Inflammatory macrophage (primary cell): ENCODE measurements at places on chromosomes 2 and 18.

DNA sequence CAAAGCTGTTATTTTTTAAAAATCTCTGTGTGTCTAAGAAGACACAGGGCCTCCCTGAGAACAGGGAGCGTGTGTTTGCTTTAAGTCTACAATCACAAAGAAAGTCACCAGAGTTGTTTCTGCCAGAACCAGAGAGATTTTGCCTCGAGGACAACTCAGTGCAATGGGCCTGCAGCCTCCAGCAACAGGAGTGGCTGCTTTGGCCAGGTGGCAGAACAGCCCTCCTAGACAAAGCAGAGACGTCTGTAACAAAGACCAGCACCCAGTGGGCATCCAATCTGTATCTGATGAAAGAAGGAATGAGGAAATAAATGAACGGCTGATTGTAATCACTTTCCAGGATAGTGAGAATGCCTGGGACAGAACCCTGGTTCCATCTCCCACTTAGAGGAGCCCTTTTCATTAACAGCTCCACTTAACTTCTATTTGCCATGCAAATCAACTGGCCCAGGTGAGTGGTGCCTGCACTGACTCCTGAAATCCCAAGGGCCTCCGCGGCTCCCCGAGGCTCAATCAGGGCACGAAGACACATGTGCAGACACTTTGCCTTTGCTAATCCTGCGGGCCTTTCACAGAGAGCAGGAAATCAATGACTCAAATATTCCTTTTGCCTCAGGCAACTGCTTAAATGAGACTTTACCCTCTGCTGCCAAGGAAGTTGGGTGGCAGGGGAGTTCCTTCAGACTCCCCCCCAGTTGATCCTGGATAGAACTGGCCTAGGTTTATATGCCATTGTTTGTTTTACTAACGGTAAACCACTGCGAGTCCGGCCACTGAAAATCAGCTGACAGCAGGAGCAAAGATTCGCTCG, 146.5 kb downstream of the CABLES1 start:
- no peak for DNase-seq

DNA sequence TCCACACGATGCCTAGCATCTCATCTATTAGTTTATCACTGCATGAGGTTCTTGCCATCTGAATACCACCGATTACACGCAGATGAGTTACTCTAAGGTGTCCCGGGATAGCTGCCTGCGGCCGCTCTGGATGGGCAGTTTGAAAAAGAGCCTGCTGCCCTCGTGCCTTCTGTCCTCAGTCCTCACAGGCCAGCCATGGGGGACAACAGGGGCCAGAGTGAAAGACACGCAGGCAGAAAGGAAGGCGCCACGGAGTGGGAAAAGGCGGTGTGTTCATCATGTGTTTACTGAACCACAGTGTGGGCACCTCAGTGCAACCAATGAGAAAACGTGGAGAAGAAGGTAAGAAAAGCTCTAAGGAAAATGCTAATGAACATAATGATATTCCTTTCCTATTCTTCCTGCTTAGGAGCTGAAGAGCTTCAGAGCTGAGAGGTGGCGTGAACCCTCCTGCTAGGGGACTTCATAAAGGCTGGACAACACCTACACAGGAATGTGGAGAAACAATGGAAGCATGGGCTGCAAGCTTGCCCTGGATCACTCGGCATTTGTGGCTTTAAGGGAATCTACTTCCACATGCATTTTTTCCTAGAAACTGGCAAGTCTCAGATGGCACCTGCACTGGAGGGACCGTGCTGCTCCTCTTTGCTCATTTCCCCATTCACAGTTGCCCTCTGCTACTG, 50.9 kb downstream of the CABYR start:
- no peak for DNase-seq

- peak; percentile 53 for DNase-seq
These were observed 84.9 kb downstream of the CMPK2 start for GRCh38 chr2:6780765-6781274.

DNA sequence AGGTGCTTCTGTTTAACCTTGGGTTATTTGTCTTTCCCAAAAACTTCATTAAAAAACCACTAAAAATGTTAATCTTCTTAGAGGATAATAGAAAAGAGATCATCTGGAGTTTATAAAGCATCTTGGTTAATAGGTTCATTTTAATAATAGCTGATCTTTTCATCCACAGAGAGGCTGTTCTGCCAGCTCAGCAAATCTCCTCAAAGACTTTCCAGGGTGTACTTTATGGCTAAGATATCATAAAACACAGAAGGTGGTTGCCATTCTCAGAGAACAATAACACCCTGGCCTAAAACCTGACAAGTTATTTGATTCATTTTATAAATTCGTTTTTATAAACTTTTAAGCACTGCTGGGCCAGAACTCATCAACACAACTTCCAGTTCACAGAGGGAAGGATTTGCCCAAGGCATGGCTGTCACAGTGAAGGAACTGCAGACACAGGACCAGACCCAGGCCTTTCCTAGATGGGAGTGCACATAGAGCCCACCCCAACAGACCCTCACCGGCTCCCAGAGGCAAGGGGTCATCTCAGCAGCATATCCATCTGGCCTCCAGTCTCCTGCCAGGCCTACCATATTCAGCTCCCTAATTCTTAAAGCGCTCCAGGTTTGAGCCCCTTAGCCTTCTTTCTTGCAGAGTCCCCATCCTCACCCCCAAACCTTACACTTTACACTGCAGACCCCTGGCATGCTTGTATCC, 203.4 kb upstream of the RAB6C start:
- no peak for DNase-seq

DNA sequence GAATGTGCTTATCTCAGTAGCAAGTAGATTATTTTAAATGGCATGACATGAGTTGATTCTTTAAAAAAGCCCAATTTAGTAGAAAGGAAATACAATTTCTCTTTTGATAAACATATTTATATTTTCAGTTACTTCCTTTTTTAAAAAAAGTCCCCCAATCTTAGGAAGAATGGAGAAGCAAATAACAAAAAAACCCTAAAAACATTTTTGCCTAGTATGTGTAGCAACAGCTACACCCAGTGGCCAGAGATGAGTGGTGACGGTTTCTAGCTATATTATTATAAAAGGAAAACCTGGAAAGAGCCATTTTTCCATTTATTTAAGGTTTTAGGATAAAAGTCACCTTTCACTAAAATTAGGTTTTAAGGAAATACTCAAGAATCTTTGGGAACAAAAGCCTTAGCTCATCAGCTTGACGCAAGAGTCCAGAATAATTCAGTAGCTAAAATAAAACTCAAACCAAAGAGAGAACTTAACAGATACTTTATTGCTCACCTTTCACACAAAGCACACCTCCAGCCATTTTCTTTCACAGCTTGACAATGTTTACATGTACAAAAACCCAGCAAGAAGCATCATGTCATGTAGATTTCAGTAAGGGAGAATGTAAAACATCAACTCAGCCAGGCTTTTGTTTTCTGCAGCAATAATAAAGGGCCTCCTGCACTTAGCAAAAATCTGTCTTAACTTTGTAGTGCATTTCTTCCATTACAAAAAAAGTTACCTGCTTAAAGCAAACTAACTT, 15.7 kb downstream of the FAM98A start:
- DNase-seq, result peak; percentile 59

GRCh38 chr2:70089983-70090525, 2.8 kb downstream of the PCBP1 start:
- peak; percentile 45 for DNase-seq

DNA sequence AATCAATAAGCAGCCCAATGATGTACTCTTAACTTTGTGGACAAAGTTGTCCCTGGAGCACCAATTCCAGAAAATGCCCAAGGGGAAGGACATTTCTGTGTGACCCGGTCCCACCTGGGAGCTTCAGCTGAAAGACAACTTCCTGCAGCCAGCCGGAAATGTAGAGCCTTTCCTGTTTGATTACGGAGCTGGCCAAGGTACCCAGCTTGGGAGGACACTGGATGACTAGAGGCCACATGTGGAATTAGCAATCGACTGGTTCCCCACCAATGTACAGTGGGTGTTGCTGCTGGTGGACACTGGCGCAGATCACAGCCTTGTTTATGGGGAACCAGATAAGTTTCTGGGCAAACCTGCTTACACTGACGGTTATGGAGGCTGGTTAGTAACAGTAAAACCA, 53.0 kb upstream of the ZC3H15 start:
- no peak for DNase-seq

GRCh38 chr2:133674433-133675331, 106.4 kb upstream of the NCKAP5 start:
- no peak for DNase-seq

DNA sequence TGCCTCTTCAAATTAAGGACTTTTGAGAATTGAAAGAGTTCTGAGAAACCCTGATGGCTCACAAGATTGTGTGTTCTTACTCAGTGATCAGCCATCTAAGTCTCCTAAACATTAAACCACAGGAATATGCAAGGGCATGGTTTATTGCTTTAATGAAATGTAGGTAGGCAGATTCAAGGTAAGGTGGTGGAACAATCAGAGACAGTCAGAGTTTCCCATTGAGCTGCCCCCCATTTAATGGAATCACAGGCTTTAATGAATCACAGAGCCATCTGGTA, 107.8 kb upstream of the LRATD1 start:
- no peak for DNase-seq

GRCh38 chr2:7861910-7862702, 819.8 kb upstream of the ID2 start:
- no peak for DNase-seq

DNA sequence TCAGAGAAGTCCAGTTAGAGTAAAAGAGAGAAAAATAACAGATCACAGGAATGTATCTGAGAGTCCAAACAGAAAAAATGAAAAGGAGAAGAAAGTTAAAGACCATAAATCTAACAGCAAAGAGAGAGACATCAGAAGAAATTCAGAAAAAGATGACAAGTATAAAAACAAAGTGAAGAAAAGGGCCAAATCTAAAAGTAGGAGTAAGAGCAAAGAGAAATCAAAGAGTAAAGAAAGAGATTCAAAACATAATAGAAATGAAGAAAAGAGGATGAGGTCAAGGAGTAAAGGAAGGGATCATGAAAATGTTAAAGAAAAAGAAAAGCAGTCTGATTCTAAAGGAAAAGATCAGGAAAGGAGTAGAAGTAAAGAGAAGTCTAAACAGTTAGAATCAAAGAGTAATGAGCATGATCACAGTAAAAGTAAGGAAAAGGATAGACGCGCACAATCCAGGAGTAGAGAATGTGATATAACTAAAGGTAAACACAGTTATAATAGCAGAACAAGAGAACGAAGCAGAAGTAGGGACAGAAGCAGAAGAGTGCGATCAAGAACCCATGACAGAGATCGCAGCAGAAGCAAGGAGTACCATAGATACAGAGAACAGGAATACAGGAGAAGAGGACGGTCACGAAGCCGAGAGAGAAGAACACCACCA, 52.4 kb downstream of the PPIG start:
- DNase-seq, result no peak

DNA sequence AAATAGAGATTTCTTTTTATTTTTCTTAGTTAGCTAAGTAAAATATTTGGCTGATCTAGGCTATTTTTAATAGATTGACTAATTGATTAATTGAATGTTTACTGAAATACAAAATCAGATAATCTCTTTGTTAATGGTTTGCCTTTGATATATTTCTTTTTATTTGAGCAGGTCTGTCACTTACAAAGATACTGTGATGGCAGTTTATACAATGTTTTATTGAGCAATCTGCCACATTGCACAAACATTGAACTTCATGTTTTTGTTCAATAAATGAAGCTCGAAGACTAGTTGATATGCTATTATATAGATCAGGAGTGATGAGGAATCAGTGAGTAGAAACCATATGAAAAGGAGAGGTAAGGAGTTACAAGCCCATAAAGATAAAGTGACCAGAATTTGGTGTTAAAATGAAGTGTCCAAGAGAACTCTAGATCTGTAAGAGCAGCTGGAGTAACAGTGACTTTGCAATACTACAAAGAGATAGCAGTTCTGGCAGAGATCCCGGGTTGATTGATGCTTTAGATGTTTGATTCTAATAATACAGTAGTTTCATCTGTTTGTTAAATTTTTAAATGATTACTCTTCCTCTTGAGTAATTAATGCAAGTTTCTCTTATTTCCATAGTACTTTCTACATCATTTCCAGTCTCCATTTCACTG, 574.2 kb downstream of the CCDC85A start:
- DNase-seq, result no peak

- peak; percentile 50 for DNase-seq
These were observed 269.2 kb downstream of the NYAP2 start for GRCh38 chr2:225668606-225669266.

- DNase-seq, result no peak
These were observed 16.3 kb downstream of the SULT1C2 start for GRCh38 chr2:108304975-108305374.

- DNase-seq, result no peak
These were observed 224.7 kb downstream of the SLC8A1 start for GRCh38 chr2:40227210-40227609.

DNA sequence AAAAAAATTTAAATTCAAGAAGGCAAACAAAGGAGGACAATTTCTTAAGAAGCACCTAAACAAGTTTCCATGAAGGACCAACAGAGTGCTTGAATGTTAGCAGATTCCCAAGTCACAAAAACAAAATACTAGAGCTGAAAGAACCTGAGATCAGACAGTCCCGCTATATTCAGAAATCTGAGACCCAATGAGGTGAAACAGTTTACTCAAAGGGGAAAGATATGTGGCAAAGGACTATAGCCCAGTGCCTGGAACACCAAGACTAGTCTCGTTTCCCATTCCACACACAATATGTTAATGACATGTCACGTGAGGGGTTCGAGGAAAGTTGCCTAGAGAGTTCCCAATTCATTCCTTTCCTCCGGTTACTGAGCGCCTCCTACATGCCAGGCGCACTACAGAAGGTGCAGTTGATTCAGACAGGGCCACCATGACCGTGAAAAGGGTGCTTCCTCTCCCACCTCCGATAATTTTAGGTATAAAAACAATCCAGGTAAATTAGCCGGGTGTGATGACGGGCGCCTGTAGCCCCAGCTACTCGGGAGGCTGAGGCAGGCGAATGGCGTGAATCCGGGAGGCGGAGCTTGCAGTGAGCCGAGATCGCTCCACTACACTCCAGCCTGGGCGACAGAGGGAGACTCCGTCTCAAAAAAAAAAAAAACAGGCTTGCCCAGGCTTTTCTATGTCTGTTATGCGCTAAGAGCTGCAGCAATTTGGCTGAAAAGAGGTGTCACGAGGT, 617 bp downstream of the SRBD1 start:
- DNase-seq, result peak; percentile 66

DNA sequence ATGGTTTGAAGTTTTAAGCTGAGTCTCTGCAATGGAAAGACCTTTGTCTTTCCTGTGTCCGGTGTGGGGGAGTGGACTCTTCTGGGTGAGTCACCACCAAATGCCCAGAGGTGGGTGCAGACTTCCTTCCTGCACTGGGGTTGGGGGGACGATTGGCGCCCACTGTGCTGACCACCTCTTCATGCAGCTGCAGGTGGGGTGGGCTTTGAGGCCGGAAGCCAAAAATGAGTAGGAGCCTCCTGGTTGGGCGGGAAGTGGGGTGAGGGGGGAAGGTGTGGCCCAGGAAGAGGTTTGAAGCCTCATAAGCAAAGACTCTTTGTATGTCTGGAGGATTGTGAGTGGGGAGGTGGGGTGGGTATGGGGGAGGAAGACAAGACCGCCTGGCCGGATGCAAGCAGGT, 27.6 kb downstream of the PAX8 start:
- peak; percentile 46 for DNase-seq
